ENCODE measurements at places on chromosomes 5 and 9.

- DNase-seq, result no peak
Observed at GRCh38 chr9:136512651-136513071, 29.8 kb upstream of the SEC16A start.

DNA sequence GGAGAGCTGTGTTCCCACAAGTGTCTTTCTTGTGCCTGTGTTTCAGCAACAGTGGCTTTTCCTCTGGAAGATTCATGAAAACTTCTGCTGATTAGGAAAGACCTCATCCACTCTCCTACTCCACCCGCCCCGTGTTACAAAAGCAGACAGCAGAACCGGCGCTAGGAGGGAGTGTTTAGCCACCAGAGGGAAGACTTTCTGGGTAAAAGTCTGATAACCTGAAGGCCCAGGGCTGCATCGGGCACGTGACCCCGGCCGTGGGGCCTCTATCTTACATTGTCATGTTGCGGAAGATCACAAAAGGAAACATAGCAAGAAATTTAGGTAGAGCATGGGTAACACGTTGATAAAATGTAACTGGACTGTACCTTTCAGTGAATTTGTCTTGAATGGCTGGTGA lies 32.0 kb upstream of the DMRT2 start:
- no peak for DNase-seq

DNA sequence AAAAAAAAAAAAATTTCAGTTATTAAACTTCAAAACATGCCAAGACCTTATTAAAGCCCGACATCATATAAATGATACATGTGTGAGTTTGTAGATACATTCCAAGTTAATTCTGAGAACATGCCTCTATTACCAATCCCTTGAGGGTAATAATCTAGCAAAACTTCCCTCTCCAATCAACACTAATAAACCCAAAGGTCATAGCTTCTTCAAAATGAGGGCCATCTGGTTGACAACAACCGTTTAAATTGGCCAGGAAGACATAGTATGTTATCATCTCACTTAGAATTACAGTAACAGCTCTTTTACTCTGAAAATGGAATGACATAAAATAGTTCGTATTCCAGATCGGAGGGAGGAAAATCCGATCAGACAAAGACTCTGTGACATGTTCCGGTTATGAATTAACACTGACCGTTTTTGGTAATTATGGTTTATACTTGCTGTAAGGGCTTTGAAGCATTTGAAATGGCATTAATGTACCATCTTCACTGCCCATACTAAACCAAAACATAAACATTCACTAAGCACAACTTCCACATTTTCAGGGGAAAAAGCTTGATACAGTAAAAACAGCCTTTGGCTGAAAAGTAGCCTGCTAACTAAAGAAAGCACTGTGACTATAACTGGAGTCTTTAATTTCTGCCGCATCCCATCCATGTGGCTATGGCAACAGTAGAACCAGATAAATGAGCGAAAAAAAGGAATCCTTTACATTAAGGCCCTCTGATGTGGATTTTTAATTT lies 50.3 kb downstream of the ANKH start:
- DNase-seq, result no peak

DNA sequence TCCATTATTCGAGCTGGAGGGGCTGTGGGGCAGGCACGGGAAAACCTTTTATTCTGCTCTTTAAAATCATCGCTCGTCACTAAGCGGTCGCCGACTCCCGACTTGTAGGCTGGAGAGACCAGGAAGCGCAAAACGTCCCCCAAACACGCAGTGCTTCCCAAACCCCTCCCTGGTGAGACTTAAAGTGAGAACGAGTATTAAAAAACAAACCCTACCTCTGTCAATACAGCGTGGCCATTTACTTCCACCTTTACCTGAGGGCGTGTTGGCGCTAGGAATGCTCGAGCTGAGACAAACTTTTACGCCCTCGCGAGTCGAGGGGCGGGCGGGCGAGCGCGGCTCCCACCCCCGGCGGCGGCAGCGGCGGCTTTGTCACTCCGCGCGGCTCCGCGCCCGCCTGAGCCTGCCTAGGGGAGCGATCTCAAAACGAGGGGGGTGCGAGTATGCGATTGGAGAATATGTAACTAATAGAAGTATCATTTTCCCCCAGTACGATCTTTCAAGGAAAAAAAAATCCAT lies at the start of gene NR2F1-AS1:
NR2F1-AS1 (minus strand) TSS at position 293 of the 519 bp plus-strand sequence.
- no peak for DNase-seq

- peak; percentile 36 for DNase-seq
Observed at GRCh38 chr9:91711755-91712601, 238.1 kb downstream of the ROR2 start.

GRCh38 chr5:54206580-54207229 lies 103.7 kb downstream of the ARL15 start:
- no peak for DNase-seq

- peak; percentile 40 for DNase-seq
Observed at GRCh38 chr5:140402258-140403074, 833 bp downstream of the ANKHD1 start.

DNA sequence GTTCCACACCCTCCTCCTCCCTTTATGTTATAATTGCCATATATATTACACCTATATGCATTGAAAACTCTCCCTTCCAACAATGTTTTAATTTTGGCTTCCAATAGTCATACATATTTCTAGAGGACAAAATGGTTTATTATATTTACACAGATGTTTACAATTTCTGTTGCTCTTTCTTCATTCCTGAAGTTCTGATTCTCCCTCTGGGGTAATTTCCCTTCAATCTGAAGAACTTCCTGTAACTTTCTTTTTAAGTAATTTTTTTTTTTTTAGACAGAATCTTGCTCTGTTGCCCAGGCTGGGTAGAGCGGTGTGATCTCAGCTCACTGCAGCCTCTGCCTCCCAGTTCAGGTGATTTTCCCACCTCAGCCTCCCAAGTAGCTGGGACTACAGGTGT lies 173.0 kb upstream of the MAP1B start:
- no peak for DNase-seq

DNA sequence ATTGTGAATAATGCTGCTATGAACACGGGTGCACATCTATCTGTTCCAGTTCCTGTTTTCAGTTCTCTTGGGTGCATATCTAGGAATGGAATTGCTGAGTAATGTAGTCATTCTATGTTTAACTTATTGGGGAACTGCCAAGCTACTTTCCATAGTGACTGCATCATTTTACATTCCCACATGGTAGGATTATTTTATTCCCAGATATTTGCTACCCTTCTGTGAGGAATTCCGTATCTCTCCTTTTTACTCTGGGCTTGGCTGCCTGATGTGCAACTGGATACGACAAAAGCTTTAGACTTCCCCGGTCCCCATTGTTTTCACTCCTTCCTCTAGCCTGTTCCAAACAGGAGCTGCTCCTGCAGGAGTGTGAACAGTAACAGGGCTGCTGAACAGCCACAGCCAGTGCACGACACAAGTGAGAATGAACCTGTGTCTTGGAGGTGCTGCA lies 7.2 kb downstream of the TAS2R1 start:
- no peak for DNase-seq

- DNase-seq, result no peak
Observed at GRCh38 chr5:78526049-78526525, 122.5 kb downstream of the LHFPL2 start.

- DNase-seq, result no peak
Observed at GRCh38 chr9:15246708-15247107, 60.3 kb downstream of the TTC39B start.

DNA sequence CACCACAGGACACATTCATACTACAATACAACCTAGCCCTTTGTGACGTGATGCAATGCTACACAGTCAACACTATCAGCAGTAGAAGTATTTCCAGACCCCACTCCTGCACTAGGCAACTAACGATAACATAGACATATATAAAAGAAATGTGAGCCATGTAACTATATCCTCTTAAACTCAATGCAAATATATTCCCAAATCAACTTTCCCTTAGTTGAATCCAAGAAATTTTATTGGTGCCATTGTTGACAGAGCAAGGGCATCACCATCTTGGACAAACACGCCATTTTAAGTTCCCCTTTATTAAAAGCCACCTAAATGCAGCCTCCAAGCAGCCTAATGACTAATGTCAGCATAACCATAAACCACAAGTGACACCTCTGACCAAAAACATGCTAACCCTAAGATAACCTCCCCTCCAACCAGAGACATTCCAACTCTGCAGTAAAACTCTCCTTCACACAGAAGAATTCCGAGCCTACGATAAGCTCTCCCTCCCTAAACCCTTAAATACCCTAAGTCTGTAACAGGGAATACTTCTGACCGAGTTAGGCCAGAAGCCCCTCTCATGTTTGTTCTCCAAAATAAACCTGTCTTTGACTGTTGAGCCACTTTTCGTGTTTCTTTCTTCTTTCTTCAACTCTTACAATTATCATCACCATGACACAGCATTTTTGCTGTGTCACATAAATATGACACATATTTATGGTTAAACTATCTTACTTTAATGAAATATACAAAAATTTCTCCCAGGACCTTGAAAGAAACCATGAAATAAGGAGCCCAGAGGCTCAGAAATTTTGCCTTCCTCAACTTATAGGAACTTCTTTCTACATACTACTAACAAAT lies 1497.8 kb downstream of the EFNA5 start:
- no peak for DNase-seq

GRCh38 chr5:61519728-61520277 lies 187.7 kb downstream of the ZSWIM6 start:
- no peak for DNase-seq

DNA sequence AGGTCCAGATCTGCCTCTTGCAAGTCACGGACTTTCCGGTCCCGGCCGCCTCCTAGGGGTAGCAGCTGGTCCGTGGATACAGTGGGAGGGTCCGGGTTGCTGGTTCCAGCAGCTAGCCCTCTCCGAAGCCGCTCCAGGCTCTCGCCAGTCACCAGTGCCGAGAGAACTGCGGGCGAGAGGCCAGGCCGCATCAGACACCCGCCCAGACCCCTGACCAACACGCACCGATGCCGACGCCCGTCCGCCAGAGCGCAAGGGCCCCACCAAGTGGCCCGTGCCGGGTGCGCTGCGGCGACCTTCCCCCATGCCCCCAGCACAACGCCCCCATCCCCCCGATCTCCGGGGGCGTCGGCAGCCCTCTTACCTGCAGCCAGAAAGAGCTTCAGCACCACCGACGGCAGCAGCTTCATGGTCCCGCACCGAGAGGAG lies 470 bp downstream of the HBEGF start:
- DNase-seq, result no peak

- no peak for DNase-seq
Observed at GRCh38 chr9:36960575-36960955, 73.5 kb downstream of the PAX5 start.

DNA sequence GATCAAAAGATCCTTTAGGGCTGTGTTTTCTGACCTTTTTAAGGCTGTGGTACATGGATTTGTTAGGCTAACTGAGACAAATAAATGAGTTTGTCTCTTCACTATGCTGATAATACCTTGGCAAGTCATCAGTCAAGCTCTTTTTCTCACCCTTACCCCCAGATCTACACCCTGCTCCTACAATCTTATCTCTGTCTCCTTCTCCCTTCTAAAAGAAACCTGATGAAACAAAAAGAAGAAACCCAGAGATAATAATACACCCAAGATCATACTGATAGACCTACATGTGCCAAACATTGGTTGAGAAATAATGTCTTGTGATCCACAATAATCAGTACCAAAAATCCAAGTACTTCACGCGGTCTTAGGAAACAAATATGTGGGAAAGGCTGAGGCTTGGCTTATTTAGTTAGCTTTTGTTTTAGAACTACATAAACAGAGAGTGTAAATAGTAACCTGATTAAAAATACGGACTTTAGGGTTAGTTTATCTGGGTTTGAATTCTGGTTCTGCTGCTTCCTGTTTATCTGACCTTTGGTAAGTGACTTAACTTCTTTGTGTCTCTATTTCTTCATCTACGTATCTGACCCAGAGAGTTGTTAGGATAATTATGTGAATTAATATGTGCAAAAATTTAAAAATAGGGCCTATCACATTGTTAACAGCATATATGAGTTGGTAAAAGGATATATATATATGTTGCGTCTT lies 24.8 kb upstream of the PDCD1LG2 start:
- DNase-seq, result no peak

DNA sequence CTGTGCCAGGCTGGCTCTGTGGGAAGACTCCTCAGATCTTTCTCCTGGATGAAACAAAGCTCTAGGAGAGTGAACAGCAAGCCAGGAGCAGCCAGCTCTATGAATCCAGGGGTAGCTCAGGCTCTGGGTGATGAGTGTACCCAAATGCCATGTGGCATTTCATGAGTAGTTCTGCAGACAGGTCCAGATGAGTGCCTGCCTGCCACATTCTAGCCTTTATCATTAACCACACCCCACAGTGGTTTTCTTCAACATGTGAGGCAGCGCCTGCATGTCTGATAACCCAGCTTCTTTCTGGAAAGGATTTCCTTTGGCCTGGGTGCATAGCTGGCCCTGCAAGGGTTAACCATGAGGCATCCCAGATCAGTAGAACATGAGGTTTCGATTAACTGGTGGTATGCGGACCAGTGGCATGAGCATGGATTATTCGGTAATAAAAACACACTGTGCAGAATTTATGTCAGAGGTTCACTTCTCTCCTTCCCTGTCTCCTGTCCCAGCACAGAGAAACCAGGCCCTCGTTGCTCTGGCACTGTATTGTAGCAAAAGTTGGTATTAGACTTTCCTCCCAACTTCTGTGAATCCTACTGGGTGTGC lies 381.9 kb upstream of the ZNF462 start:
- DNase-seq, result no peak

DNA sequence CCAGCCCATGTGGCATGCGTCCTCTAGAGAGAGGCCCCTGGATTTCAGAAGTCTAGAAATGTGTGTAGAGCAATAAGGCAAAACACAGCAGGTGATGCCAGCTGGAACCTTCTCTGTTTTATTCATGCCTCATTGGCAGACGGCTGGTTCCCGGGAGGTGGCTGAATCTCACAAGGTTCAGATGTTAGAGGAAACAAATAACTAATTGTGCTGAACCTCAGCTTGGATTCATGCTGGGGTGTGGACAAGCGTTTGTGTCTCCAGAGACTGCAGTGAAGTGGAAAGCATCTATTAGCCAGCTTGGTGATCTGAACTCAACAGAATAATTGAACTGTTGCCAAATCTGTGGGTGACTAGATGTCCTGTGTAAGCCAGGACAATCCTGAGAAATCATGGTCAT lies 131.1 kb upstream of the NR4A3 start:
- no peak for DNase-seq

DNA sequence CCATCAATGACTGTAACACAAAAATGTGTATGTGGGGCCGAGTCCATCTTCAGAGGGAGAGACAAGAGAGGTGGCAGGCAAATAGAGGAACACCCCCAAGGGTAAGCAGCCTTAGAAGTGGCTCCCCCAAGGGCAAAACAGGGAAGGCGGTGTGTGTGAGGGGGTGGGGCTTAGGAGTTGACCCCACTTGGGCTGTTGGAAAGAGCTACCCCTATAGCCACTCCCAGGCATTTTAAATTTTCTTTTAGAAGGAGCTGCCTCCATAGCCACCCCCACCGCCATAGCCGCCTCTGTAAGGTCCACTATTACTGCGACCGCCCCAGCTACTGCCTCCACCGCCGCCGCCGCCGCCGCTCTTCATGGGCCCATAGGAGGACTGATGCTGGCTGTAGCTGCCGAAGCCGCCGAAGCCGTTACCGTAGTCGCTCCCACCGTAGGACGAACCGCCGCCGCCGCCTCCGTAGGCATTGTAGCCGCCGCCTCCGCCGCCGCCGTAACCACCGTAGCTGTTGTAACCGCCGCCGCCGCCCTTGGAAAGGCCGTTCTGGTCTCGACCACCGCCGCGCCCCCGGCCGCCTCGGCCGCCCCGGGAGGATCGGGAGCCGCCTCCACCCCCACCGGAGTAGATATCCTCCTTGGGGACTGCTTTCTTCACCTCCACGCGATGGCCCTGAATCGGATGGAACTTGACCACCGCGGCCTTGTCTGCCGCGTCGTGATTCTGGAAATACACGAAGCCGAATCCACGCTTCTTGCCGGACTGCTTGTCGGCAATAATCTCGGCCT lies 1.1 kb downstream of the HNRNPA0 start:
- peak; percentile 11 for DNase-seq
